ENCODE measurements at places on chromosomes 1 and 21. TPM values are rescaled to one million over a fixed set of nuclear protein-coding genes. Genes with fewer than 3 reads are reported as not detected.

The UBIAD1 gene
- total RNA-seq, result 16.8 TPM

The ZNF683 gene
- total RNA-seq, result not detected

The SSU72 gene
- total RNA-seq, result 118 TPM

The PGLYRP4 gene
- total RNA-seq, result not detected

The FTCD gene
- 49.3 TPM for total RNA-seq

GRCh38 chr1:153678519-153679336, at the start of gene NPR1:
TSS of gene NPR1 (plus strand) at chr1:153678688. CDS start at chr1:153679109, 421 bp downstream.
- no peak for DNase-seq

GRCh38 chr1:212566522-212567479, 41.8 kb upstream of the ATF3 start:
- DNase-seq, result no peak

DNA sequence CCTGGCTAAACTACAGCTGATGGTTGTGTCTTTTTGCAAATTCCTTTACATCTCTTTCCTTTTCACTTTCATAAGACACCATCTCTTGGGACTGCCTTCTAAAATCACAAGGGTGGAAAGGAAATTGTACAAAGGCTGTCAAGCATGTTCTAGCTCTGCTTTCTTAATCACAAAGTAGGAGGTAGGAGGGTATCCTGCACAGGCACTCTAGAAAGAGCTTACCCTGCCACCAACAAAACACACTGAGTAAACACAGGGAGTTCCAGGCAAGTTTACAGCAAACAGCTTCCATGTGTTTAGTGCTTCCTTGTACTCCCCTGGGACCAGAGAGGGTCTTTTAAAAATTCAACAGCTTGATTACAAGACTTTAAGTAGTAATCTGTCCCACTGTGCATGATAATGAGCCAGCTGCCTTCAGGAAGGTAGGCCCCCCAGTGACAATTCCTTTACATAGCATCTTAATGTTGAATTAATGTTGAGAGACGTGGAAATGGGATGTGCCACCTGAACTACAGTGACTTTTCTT, 2.4 kb downstream of the PLPP3 start:
- DNase-seq, result no peak

DNA sequence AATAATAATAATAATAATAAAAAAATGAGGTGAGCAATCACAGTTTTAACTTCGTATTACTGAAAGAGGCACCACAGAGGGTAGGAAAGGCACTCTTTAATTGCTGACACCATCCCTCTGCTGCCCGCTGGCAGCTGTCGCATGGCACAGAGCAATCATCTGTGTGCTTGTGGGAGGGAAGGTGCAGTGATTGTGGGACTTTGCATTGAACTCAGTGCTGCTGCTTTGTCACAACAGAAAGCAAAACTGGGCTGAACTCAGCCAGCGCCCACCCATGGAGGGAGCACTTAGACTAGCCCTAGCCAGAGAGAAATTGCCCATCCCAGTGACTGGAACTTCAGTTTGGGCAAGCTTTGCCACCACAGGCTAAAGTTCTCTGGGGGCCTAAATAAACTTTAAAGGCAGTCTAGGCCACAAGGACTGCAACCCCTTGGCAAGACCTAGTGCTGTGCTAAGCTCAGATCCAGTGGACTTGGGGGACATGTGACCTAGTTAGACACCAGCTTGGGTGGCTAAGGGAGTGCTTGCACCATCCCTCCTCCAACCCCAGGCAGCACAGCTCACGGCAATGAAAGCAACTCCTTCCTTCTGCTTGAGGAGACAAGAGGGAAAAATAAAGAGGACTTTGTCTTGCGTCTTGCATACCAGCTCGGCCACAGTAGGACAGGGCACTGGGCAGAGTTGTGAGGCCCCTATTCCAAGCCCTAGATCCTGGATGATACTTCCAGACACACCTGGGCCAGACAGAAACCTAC, 59.3 kb downstream of the WDR4 start:
- no peak for DNase-seq

- DNase-seq, result no peak
Measured at GRCh38 chr1:108050158-108050557, 85.2 kb upstream of the VAV3 start.
